ENCODE measurements at places on chromosomes 16 and 17.

GRCh38 chr16:31077592-31078396, 3.6 kb downstream of the ZNF646 start:
- DNase-seq, result no peak

DNA sequence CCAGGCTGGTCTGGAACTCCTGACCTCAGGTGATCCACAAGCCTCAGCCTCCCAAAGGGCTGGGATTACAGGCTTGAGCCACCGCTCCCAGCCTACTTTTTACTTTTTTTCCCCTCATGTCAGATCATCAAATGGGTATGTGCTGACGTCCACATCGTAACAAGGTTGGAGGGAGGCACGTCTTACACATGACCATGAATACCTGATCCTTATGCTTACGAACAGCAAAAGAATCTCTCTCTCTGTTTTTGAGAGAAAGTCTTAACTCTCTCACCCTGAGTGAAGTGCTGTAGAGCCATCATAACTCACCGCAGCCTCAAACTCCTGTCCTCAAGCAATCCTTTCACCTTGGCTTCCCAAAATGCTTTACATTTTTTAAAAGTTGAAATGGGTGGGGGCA, 29.5 kb upstream of the TMEM92 start:
- DNase-seq, result no peak

- no peak for DNase-seq
Measured at GRCh38 chr16:75627851-75628250, 4.8 kb upstream of the ADAT1 start.

GRCh38 chr17:7262192-7262934, at the start of gene CLDN7:
TSS of gene CLDN7 (minus strand) at chr17:7262478. CDS start at chr17:7262043, 435 bp downstream.
- DNase-seq, result no peak

DNA sequence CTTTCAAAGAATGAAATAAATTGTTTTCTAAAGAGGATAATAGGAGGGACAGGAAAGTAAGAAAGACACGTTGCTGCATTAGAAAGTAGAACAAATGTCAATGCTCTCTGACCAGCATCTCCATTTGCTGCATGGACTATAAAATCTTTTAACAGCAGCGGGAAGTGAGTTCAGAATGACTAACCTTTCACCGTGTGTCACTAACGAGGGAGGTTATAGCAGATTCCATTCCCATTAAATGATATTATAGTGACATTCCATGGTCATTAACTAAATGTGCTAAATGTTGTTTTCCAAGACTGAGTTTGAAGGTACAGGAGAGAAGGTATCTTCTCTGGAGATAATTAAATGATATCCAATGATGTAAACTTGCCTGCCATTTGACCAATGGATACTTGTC, 127.1 kb upstream of the HS3ST3A1 start:
- no peak for DNase-seq

- no peak for DNase-seq
Measured at GRCh38 chr16:87762071-87762571, 3.7 kb downstream of the KLHDC4 start.

DNA sequence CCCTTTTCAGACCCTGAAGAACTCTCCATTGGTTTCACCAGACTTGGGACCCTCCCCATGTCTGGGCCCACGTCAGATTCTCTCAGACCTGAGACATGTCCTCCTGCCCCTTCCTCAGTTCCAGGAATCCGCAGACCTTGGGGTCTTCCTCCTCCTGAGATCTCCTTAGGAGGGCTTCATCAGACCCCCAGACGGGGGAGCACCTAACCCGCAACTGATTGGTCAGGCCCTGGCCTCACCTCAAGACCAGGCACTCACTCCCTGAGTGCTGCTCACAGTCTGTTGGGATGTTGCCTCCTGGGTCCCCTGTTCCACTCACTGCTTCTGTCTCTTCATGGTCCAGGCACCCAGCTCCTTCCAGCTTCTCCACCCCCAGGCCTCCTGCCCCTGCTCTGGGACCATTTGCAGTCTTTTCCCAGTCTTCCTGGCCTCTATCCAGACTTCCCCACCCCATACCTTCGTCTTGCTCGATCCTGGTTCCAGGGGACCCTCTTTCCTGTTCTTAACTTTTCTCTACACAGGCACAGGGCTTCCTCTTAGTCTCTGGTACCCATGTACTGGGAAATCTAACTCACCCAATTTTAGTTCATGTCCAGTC, 1.2 kb downstream of the GID4 start:
- DNase-seq, result no peak

DNA sequence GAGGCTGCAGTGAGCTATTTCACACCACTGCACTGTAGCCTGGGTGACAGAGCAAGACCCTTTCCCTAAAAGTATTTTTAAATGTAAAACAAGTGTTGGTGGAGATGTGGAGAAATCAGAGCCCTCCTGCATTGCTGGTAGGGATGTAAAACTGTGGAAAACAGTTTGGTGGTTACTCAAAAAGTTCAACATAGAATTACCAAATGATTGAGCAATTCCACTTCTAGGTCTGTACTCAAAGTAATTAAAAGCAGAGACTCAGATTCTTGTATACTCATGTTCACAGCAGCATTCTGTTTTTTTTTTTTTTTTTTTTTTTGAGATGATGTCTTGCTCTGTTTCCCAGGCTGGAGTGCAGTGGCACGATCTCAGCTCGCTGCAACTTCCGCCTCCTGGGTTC, 141.8 kb downstream of the PITPNC1 start:
- no peak for DNase-seq

GRCh38 chr17:55663400-55663799, 59.3 kb downstream of the TMEM100 start:
- no peak for DNase-seq

- no peak for DNase-seq
Measured at GRCh38 chr17:82023447-82024241, 539 bp downstream of the LRRC45 start.

DNA sequence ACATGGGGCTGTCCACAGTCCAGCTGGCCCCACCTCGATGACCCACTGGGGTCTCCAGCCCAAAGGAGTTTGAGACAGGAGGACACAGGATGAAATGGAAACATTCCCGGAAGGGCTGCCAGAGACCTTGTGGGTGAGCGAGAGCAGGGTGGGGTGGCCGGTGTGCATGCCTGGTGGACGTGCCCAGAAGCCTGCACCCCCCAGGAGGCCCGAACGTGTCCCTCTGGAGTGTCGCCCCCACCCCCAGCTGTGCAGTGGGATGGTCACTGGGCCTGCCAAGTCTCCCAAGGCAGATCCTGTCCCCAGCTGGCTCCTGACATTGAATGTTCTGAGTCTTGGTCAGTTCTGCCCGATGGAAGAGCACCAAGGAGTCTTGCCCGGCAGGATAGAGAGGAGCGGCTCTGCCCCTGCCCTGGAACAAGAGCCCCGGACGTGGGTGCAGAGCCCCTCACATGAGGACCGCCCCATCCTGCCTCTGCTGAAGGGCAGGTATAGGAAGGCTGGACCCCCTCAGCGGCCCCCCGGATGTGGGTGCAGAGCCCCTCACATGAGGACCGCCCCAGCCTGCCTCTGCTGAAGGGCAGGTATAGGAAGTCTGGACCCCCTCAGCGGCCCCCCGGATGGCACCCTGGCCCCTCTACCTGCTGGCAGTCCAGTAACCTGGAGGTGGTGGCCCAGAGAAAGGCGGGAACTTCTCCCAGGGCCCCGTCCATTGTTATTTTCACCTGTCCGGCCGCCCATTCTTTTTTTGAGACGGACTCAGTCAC, 3.1 kb upstream of the CAPN15 start:
- DNase-seq, result no peak

DNA sequence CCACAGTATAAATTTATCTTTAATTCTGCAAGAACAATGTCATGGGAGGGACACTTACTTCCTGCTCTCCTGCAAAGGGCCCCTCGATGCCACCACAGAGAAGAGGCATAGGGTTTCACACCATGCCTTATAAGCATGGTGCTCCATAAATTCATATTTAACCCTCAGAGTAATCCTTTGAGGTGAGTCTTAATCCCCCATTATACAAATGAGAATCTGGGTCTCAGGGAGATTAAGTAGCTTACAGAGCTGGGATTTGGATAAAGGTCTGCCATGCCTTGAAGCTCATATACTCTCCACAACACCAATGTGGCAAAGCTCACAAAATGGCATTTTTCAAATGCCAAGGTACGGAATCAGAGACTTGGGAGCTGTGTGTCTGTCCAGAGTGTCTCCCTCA, 268.5 kb upstream of the CCL2 start:
- DNase-seq, result no peak

- DNase-seq, result no peak
Measured at GRCh38 chr17:5049314-5049841, 14.2 kb upstream of the SLC52A1 start.

DNA sequence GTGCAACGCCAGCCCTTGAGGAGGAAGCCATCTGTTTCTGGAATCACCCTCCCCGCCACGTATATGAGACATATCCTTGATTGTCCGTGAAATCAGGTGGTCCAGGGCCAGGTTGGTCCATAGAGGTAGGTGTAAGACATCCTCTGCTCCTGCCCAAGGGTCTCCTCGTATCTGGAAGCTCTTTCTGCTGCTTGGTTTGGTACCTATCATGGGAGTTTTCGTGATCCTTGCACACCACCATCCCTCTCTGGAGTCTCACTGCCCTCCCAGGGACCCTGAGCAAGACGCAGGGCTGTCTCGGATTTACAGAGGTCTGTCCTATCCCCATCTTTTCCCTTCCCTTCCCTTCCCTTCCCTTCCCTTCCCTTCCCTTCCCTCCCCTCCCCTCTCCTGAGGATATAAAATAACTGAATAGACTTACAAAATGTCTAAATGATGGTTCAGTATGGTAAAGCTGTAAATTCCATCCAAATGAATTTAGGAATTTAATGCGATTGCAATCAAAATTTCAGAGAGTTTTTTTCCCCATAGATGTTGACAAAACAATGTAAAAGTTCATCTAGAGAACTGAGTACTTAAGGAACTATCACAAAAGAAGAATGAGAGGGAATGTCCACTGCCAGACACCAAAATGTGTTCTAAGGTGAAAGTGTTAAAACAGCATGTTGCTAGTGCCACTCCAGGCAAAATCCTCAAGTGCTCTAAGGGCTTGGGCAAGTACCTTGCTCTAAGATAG, 2.0 kb upstream of the CCDC42 start:
- no peak for DNase-seq

GRCh38 chr17:35038453-35038852, 25.1 kb downstream of the RFFL start:
- DNase-seq, result no peak

DNA sequence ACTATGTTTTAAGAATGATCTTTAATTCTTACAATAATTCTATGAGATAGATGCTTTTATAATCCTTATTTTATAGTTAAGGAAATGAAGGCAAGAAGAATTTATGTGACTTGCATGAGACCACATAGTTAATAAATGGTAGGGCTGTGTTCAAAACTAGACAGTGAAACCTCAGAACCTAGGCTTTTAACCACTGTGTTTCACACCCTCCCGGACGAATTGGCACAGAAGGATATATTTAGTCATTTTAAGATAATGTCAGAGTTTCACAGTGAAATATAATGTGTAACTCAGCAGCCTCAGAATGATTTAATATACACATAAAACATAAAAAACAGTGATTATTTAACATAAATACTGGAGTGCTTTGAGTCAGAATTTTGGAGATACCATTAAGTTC, 57.0 kb downstream of the NSRP1 start:
- DNase-seq, result no peak

GRCh38 chr16:89443727-89444084, 46.7 kb downstream of the ANKRD11 start:
- DNase-seq, result no peak

- no peak for DNase-seq
Measured at GRCh38 chr17:48542698-48543106, 2.2 kb downstream of the HOXB2 start.

GRCh38 chr16:16797239-16797638, 418.3 kb downstream of the NPIPA7 start:
- no peak for DNase-seq

- no peak for DNase-seq
Measured at GRCh38 chr16:85623997-85624601, 11.0 kb downstream of the GSE1 start.

GRCh38 chr16:49055824-49056545, 225.7 kb downstream of the CBLN1 start:
- no peak for DNase-seq

DNA sequence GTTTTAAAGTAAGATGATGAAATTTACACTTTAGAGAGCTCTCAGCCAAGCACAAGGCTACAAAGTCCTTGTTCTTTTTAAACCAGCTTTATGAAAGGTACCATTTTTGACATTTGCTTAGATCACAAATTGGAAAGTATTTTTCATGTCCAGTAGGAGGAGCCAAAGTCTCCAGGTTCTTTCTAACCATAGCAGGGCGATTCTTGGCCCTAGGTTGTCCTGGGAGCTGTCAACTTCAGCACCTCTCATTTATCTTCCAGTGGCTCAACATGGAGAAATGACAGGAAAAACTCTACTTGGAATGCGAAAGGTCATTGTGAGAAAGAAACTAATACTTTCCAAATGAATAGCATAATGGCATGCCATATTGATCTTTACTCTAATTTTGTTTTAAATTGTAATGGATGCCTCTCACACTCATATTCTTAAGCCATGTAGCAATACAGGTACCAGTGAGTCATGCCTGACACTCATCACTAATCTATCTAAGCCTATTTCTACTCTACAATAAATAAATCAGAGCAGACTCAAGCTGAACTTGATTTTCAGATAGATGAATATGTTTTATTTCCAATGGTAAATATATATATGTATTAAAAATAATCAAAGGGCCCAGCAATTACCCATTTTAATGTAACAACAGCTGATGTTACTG, 919.1 kb upstream of the EEF2KMT start:
- no peak for DNase-seq

GRCh38 chr17:535198-535597, 179.4 kb downstream of the VPS53 start:
- no peak for DNase-seq

DNA sequence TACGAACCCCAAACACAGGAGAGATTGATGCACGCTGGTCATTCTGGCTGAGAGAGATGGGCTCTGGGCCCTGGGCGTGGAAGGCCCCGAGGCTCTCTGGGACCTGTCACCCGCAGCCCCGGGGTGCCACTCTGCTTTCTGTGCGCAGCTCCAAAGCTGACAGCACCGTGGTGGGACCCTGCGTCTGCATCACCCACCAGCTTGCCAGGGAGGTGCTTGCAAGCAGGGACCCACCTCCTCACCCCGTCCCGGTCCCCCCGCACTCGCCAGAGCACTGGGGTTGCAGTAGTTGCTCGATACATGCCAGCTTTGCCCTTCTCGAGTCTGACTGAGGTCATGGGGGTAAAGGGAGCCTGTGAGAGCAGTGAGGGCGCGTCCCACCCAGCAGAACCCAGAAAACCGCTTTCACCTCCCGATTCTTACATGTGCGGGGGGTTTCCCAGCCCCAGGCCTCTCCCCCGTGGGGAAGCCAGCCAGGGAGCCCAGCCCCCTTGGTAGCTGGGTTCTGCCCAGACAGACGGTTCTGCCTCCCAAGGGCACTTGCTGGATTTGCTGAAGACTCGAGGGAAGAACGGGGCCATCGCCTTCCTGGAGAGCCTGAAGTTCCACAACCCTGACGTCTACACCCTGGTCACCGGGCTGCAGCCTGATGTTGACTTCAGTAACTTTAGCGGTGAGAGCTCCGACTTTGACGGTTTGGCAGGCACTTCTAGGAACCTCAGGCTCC, 12.5 kb downstream of the CARD14 start:
- no peak for DNase-seq

GRCh38 chr17:17998934-17999333, 26.3 kb downstream of the DRC3 start:
- no peak for DNase-seq
